ENCODE measurements at places on chromosomes 16 and 17. TPM values are rescaled to one million over a fixed set of nuclear protein-coding genes. Genes with fewer than 3 reads are reported as not detected.

LAT gene
- 4.7 TPM for total RNA-seq

OR1A1 gene
- not detected for total RNA-seq

TEKT1 gene
- total RNA-seq = not detected

KRT12 gene
- not detected for total RNA-seq

FASN gene
- 388 TPM for total RNA-seq

KRTAP4-6 gene
- not detected for total RNA-seq

ITFG1 gene
- 24.6 TPM for total RNA-seq

- peak; percentile 99 for DNase-seq
These were observed at the start of the genes GLYR1 and UBN1 for GRCh38 chr16:4846901-4847773. TSS of gene GLYR1 (minus strand) at chr16:4847288. CDS start at chr16:4847265, 23 bp downstream. TSS of gene UBN1 (plus strand) at chr16:4847481. CDS start at chr16:4852918, 5,437 bp downstream.

DNA sequence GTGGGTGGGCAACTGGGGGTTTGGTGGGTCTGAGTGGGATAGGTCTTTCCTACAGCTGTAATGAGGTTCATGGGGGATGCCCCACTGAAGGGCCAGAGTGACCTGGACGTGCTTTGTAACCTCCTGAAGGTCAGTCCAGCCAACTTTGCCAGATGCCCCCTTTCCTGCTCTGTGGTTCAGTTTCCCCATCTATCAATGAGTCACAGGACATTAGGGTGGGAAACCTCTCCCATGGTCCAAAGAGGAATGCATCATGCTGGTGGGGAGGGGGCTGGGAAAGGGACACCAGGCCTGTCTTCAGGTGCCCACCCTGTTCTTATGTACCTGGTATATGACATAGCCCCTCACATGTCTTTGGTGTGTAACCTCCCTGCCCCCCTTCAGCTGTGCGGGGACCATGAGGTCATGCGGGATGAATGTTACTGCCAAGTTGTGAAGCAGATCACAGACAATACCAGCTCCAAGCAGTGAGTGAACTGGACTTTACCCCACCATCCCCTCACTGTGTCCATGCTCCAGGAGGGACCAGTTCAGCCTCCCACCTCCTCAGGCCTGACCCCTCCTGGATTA, 24.0 kb upstream of the ALKBH5 start:
- DNase-seq = no peak

DNA sequence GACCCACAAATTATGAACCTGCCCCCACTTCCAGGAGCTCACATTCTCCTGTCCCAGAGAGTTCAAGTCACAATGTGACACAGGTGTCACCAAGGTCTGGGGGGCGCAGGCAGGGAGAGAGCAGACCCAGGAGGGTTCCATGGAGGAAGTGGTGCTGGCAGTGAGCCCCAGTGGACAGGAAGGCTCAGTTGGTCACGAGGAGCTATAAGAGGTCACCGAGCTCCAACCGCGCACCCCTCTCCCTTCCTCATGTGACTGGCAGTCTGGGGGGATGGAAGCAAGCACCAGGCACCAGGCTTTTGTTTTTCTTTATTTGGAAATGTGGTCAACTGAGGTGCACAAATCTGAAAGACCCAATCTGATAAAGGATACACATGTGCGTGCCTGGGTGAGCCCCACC, 2.5 kb downstream of the ITGAD start:
- peak; percentile 53 for DNase-seq

VMO1 gene
- not detected for total RNA-seq

- peak; percentile 81 for DNase-seq
These were observed 22.7 kb downstream of the CYTH1 start for GRCh38 chr17:78759203-78759968.

TCAP gene
- total RNA-seq = not detected

- no peak for DNase-seq
These were observed 12.8 kb downstream of the CDK3 start for GRCh38 chr17:76013377-76013932.

GRCh38 chr16:6247775-6248174, 1084.9 kb upstream of the RBFOX1 start:
- DNase-seq = no peak

- DNase-seq = no peak
These were observed 9.4 kb downstream of the XYLT2 start for GRCh38 chr17:50355336-50355700.

NPIPB6 gene
- 13.8 TPM for total RNA-seq

DNA sequence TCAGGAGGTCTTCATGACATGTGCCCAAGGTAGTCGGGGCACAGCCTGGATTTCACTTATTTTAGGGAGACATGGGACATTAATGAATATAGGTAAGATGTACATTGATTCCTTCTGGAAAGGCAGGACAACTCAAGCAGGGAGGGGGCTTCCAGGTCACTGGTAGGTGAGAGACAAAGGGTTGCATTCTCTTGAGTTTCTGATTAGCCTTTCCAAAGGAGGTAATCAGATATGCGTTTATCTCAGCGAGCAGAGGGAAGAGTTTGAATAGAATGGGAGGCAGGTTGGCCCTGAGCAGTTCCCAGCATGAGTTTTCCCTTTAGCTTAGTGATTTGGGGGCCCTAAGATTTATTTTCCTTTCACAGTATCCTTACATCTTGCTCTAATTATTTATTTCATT, 443.8 kb upstream of the EEF2KMT start:
- DNase-seq = no peak

CCL7 gene
- total RNA-seq = not detected

DNA sequence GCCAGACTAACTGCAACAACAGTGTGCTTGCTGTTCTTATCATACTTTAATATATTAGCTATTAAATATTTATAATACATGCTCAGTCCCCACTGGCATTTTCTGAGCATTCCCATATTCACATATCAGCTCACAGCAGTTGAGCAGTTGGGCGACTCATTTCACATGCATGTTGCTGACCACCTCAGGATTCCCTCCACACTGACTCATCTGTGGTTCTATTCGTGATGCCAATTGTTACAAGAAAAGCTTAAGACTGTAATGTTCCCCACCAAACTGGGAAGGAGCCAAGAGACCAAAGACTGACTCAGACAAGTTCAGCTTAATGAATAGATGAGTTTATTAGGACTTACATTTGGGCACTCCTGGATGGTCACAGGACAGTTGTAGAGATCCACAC, 100.3 kb upstream of the KIF2B start:
- peak; percentile 13 for DNase-seq

DNA sequence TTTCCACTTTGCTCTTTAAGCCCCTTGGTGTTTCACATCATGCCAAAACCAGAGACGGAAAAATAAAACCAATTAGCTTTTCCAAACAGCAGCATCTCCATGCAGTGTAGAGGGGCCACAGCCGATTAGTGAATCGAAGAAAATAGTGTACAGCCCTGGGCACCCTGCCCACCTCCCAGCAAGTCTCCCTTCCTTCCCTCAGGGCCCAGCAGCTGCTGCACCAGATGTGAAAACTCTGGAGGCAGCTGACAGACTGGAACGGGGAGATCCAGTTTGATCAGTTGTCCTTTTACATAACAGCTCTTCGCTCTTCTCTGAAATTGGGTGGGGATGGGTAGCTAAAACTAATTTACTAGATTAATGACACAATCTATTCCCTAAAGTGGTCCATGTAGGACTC, 19.3 kb downstream of the TMEM11 start:
- no peak for DNase-seq

- DNase-seq = no peak
These were observed 548 bp upstream of the KRTAP4-11 start for GRCh38 chr17:41118721-41119120.

SYT17 gene
- total RNA-seq = 9.2 TPM

GRCh38 chr17:52154466-52154865, 4.0 kb downstream of the CA10 start:
- DNase-seq = no peak

SLC47A1 gene
- total RNA-seq = not detected

- DNase-seq = no peak
These were observed 13.7 kb downstream of the SMARCE1 start for GRCh38 chr17:40633871-40634270.

MEOX1 gene
- 2.3 TPM for total RNA-seq

GRCh38 chr17:42436391-42436790, 13.3 kb upstream of the CAVIN1 start:
- DNase-seq = peak; percentile 51

- no peak for DNase-seq
These were observed 119.2 kb upstream of the PMFBP1 start for GRCh38 chr16:72291121-72291520.

DNA sequence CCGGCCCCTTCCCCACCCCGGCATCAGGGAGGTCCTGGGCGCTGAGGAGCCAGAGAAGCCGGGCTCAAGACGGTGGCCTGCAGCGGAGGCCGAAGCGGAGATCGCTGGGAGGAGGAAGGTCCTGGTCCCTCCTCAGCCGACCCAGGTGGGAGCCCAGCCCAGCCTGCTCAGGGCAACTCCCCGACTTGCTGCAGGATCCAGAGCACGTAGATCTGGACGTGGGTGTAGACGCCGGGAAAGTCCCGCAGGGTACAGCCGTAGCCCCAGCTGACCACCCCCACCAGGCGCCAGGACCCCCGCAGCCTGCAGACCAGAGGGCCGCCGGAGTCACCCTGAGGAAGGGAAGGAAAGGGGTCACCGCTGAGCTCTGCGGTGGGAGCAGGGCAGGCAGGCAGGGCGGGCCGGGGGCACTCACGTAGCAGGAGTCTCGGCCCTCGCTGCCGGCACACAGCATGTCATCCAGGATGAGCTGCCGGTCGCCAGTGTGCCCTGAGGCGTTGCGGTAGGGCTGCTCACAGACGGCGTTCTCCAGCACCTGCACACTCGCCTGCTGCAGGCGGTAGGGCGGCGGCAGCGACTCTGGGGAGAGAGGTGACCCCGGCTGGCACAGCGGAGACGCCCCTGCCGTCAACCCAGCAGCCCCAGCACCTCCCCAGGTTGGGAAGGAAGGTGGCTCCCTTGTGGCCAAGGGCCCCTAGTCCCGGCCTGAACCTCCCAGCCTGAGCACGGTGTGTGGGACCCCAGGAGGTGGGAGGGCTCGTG, 5.4 kb downstream of the TPSD1 start:
- no peak for DNase-seq

MAP3K14 gene
- 9.9 TPM for total RNA-seq

- no peak for DNase-seq
These were observed 3.2 kb downstream of the PAM16 start for GRCh38 chr16:4347765-4348509.

NATD1 gene
- total RNA-seq = 7.0 TPM

DNA sequence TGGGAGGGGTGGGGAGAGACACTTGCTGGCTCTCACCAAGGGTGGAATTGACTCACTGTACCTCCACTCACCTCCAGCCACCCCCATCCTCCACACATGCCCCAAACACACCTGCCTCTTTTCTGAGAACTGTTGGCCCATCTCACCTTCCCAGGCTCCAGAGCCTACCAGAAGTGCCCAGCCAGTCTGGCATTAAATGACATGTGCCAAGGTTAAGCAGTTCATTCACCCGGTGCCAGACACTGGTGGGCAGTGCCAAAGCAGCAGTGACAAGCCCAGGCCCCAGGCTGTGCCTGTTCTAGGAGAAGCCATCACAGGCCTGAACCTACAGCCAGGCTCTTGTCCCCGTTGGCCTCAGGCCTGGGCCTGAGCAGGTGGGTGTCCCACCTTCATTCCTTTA, 11.2 kb downstream of the MVP start:
- peak; percentile 94 for DNase-seq

- peak; percentile 97 for DNase-seq
These were observed at the start of gene AATF for GRCh38 chr17:36948717-36949460. TSS of gene AATF (plus strand) at chr17:36948954. CDS start at chr17:36949126, 172 bp downstream.

DPEP2 gene
- 1.3 TPM for total RNA-seq

DNA sequence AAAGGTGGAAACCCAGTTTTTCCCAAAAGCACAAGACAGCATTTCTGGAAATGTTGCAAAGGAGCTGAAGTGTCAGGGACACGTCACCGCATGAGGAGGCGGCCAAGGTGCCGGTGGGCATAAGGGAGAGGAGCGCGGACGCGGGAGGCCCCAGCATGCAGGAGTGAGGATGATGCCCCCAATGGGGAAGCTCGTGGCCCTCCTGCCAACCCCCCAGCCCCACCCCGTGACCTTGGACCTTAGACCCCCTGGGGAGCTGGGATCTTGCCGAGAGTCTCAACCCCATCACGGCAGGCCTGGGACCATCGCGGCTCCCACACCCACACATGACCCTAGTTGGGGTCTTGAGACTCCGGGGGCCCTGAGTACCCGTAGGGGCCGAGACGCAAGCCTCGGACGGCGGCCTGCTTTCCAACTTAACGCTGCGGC, 119.4 kb upstream of the METRNL start:
- DNase-seq = no peak

GRCh38 chr17:7439462-7440112, at the start of gene FGF11:
TSS of gene FGF11 (plus strand) at chr17:7439512. CDS start at chr17:7439621, 109 bp downstream.
- no peak for DNase-seq

- no peak for DNase-seq
These were observed 21.9 kb downstream of the CNGB1 start for GRCh38 chr16:57949013-57949412.

- no peak for DNase-seq
These were observed 68.9 kb upstream of the SDK2 start for GRCh38 chr17:73713136-73713535.

DNA sequence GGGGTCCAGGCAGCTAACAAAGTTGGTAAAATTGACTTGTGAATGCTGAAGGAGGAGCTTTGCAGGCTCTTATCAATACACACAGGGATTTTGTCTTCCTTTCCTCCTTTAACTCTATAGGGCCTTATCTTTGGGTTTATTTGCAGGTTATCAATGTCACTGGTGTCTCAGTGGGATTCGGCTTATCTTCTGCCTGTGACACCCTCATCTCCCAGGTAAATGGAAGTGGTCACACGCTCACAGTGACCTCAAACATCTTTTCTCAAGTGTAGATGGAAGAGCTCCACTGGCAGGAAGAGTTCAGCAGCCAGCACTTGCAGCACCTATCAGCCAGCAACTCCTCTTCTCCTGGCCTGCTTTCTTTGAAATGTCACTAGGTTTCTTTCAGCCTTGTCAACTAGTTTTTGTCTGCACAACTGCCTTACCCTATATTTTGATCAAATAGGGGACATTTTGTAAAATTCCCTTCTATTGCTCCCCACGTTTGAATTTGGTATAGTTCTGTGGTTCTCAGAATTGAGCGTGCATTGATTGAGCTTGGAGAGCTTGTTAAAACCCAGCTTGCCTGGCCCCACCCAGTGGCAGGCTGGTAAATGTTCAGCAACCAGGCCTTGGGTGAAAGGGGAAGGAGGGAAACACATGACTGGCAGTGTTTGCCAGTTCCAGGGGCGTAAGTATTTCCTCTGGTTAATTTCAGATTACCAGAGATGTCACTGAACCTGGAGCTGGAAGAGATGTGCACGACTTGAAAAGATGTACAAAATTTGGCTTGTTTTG, 12.8 kb downstream of the SLC47A1 start:
- DNase-seq = peak; percentile 34

Measured in body of pancreas (tissue), 4 donors.